Activated CD8-positive, alpha-beta T cell treated with anti-CD3 and anti-CD28 coated beads, Interleukin-2, amount 10 ng/mL, durations not matched to agents 7 days and 5 days (primary cell): ENCODE measurements at places on chromosomes 1 and 21.
A peak's percentile ranks its signal among the peaks of the same experiment; 100 is the strongest.

DNA sequence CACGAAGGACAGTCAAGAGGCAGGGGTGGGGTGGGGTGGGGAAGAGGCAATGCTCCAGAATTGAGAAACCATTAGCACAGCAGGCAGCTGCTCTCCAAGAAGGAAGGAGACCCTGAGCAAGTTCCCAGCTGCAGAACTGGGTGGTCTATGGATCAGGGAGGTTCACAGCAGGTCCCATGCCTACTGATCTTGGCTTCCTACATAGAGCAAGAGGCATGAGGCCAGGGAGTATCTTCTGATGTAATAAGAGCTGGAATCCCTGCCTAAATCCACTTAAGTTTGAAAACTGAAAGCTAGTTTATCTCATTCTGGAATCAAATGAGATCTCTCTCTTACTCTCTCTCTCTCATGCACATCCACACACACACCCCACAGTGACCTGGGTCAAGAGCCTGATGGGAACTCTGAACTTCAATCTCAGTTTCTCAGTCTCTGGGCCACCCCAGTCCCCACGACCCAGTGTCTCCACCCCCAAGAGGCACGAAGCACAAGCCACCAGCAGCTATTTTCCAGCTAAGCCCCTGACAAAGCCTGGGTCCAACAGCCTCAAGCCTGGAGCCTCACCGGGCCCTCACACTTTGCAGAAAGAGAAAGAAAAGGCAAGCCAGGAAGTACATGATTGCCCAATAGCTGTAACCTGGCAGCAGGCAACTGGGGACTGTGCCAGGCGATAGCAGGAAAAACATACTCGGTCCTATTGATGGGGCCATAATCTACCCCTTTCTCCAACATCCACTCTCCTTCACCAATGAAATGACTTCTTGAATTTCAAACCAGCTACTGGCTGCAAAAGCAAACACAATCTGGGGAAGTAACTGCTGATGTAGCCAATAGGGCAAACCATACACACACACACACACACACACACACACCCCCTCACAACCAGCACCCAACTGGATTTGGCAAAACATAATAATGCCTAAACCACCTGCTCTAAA is 2.2 kb downstream of the NUAK2 start:
- DNase-seq: peak; percentile 31

DNA sequence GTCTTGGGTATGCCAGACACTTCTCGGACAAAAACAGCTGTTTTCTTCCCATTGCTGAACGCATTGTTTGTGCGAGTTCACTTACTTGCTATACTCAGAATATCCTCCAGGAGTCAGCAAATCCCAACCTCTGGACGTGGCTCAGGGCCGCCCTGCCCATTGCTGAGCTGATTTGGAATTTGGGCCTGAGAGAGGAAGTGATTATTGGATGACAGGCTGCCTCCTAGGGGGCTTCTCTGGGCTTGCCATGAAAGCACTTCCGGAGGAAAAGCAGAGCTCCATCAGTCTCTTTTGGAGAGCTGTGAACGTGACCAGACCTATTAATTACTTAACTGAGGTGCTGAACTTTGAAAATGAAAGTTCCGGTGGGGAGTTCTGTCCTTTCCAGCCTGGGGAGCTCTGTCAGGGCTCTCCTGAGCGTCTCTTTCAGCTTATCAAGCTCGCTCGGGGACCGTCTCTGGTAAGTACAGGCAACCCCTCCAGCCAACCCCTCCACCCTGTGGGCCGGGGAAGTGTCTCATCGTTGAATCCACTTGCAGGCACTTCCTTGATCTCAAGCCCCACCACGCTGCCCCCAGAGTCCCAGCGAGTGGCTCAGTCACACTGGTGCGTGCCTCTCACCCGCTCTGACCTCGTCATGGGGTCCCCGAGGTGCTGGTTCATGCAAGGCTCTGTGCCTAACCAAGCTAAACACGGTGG is 76.9 kb downstream of the CLIC6 start:
- DNase-seq: peak; percentile 59

- DNase-seq: no peak
Observed at GRCh38 chr1:29880556-29880955, 644.2 kb downstream of the PTPRU start.

DNA sequence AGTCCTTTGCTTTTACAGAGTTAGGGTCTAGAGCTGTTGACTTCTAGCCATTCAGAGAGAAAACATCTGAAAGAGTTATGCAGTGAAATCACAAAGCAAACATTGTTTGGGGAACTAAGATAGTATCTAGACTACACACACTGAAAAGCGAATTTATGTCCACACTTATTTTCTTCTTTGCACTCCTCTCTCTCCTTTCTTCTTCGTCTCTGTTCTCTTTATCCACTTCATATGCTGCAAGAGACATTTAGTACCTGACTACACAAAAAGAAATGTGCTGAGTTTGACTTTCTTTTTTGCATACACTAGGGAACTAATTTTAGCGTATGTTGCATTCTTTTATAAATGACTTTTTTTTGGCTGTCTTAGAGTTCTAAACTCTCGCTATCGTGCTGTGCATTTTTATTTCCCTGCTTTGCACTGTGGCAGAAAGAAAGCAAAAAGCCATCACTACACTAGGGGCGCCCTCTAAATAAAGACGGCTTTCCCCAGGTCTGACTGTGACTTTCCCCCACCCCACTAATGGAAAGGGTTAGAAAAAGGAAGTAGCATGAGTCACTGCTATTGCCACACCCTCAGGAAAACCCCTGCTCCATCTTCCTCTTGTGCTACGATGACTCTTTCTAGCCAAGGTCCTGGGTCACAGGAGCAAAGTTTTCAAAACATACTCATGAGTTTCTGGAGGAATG is 65.7 kb downstream of the MAP3K7CL start:
- DNase-seq: peak; percentile 66

DNA sequence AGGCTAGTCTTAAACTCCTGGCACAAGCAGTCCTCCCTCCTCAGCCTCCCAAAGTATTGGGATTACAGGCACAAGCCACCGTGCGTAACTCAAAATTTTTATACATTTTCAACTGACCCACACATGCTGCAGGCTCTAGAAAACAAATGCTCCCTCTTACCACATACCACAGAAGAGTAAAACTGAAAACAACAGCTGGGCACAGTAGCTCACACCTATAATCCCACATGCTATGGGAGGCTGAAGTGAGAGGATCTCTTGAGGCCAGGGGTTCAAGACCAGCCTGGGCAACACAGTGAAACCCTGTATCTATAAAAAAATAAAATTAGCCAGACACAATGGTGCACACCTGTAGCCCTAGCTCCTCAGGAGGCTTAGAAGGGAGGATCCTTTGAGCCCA is 56.7 kb downstream of the AKT3 start:
- DNase-seq: no peak

DNA sequence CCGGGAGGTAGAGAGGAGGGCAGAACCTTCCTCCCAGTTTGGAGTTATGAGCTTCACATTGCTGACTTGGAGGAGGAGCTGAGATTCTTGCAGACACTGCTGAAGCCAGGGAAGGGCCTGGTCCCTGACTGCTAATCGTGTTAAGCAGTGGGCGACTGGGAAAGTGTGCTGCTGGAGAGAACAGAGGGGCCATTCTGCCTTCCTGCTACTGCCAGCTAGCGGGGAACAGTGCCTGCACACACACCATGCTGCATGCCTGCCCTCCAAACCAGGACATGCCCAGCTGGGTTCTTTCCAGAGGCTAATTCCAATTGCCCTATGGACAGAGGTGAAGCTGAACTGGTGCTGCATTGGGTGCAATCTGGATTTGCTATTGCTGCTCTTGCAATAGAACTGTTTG is 281.4 kb downstream of the AJAP1 start:
- no peak for DNase-seq

GRCh38 chr1:67451356-67451755 is 21.2 kb upstream of the SERBP1 start:
- no peak for DNase-seq

DNA sequence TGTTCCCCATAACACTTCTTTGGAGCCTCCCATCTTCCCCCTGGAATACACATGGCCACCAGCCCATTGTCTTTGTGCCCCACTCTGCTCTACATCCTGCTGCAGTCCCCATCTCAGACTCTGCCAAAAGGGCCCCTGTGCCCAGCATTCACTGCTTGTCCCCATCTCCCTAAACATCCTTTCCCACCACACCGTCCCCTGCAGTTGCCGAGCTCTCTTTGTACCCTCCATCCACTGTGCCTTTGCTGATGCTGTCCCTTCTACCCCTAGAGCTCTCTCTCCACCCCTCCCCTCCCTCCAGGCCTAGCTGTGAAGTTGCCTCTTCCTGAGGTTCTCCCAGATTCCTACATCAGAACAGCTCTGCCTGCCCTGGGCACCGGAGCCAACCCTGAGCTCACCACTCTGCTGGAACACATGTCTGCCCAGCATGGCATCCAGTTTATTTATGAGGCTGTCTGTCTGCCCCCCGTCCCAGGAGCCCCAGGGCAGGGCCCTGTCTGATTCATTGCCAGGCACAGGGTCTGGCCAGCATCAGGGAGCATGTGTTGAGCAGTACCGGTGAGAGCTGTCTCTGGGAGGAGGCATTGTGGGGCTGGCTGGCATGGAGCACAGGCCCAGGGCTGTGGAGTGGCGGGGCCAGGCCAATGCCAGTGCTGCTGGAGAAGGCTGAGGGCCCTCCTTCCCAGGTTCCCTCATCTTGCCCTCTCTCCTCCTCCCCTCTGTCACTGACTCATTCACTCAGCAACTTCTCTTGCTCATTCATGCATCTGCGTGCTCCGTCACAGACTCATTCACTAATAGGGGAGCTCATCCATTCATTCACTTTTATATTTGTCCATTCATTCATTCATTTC is 28.8 kb downstream of the EDN2 start:
- no peak for DNase-seq

DNA sequence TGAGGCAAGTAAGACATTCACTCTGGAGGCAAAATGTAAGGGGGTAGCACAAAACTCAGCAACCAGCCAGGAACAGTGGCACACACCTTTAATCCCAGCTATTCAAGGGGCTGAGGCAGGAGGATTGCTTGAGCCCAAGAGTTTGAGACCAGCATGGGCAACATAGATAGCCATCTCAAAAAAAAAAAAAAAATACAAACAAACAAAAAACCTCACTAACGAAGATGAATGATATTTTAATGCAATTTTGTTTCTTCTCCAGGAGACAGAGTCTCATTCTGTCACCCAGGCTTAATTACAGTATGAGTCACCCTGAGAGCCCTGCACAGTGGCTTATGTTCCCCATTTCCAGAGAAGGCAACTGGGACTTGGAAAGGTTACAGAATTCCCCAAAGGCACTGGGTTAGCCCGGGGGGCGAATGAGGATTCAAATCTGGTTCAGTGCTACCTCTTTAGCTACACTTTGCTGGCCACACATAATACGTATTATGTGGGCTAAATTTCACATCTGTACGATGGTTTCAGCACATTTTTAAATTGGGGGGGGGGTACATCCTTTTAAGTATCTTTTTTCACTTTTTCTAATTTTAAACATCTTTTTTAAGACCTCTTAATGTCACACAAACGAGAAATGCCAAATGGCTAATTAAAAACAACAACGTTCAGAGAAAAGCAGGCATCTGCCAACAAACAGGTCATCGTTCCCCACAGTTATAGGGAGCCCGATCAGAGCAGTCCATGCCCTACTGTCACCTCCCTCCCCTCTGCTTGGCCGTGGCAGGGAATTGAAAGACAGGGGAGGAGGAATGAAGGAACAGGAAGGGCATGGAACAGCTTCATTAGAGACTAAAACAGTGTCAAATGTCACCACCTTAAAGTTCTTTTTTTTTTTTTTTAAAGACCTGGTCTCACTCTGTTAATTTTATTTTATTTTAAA is 3.5 kb downstream of the CELA2A start:
- DNase-seq: no peak

DNA sequence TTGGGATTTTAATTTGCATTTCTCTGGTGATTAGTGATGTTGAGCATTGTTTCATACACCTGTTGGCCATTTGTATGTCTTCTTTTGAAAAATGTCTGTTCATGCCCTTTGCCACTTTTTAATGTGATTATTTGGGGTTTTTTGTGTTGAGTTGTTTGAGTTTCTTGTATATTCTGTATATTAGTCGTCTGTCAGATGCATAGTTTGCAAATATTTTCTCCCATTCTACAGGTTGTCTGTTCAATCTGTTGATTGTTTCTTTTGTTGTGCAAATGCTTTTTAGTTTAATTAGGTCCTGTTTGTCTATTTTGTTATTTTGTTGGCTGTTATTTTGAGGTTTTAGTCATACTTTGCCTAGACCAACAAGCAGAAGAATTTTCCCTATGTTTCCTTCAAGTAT is 164.0 kb upstream of the CXADR start:
- DNase-seq: no peak

- no peak for DNase-seq
Observed at GRCh38 chr1:78126506-78126905, 80.7 kb downstream of the GIPC2 start.

DNA sequence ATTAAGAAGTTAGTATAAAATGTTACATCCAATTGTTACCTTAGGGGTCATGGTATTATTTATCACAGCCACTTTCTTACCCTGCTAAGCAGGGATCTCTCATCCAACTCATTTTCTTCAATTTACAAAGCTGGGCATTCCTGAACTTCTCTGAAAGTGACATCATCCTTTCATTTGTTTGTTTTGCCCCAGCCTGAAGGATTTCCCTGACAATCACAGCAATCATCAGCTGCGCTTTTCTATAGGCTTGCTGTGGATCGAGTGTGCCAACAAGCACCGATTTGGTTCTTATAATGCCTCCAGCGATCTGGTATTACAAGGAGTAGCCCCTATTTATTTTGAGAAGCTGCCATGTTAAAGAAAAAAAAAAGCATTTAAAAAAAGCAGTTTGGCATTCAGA is 240.2 kb downstream of the USH2A start:
- DNase-seq: no peak

DNA sequence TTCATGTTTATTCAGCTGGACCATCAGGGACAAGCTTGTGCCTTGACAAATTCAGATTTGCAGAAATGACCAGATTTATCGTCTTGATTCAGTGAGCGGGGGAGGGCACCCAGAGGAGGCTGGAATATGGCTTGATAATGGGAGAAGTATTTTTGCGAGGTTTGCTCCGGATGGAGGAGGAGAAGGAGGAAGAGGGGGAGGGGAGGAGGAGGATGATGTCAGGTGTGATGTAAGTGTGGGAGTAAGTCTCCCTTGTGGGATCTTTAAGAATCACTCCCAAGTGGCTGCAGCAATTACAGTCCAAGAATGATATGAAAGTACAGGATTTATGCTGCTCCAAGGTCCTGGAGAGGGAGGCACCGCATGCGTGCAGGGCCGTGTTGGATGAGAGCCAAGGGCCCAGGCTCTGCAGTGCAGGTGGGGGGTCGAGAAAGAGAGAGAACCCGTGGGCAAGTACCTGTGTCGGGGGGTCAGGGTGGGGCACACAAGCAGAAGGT is 5.6 kb upstream of the ZNF496 start:
- no peak for DNase-seq
